ENCODE measurements at places on chromosomes 7 and 10.
A peak's percentile ranks its signal among the peaks of the same experiment; 100 is the strongest.

DNA sequence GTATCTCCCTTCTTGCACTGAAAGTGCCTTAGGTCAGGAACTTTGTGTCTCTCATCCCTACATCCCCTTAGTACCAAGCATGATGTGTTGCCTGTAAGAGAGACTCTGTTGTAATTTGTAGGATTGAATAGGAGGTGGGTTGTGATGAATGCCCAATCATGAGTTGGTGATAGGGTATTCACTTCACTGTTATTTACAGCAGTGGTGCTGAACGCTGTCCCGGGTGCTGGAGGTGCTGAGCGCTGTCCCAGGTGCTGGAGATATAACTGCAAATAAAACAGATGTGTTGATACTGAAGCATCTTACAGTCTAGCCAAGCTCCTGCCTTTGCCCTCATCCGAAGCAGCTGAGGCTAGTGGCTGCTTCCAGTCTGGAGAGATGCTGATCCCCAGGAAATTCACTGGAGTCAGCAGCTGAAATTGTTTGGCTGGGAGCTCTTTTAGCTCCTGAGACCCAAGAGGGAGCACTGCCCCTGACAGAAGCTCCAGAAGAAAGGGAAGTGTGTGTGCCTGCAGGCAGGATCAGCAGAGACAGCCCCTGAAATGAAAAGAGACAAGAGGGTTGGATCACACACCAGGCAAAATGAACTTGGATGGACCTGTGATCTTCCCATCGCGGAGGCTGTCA lies 183.4 kb downstream of the SORCS3 start:
- DNase-seq = peak; percentile 2

DNA sequence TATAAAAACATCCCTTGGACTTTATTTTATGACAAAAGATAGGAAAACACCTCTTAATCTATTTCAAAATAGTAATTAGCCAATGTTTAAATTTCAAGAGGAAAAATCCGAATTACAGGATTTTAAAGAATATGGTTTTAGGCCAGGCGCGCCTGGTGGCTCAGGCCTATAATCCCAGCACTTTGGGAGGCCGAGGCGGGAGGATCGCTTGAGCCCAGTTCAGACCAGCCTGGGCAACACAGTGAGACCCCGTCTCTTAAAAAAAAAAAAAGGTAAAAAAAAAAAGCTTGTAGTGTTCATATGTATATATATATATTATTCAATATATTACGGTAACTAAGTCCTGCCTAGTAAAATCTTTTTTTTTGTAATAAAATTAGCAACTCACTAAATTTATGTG lies 1.4 kb downstream of the BNIP3 start:
- no peak for DNase-seq

GRCh38 chr10:100793055-100793454 lies 47.7 kb downstream of the PAX2 start:
- DNase-seq = no peak

DNA sequence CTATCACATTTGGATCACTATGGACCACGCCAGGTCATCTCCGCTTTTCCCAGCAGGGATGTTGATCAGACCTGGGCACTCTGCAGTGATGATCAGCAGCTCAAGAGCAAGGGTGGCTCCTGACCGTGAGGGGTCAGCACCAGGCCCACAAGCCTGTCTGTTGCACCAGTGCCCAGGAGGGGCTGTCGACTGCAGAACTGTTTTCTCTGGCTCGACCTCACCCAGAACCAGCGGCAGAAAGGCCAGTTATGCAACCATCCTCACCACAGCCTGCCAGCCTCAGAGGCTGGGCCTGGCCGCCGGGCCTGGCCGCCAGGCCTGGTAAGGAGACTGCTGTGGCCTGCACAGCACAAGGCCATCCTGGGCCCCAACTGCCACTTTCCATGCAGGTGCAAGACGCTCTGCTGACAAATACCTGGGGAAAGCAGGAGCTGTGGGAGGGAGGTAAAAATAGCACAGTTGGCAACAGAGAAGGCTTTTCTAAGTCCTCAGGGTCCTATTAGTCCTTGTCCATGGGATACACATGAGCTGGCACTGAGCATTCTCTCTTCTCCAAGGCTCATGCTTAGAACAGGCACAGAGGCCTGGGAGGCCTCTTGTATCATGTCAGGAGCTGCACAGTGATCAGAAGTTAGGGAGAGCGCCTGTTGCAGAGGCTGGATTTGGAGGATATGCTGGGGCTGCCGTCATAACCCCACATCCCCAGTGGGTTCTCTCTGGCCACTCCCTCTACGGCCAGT lies 17.5 kb downstream of the KCNMA1 start:
- DNase-seq = no peak

DNA sequence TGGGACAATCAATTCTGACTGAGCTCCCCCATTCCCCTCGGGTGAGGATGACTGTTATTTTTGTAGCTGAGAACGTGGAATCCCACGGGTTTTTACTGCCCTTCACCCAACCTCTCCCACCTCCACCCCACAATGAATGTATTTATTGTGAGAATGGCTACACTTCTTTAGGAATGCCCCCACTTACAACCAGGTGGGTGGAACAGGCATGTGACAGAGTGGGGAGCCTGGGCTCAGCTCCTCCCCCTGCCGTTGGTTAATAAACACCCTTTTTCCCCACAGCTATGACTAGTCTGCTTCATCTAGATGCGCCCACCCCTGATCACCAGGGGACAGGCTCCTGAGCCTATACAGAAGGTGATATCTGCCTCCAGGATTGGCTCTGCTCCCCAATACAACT lies 2.0 kb downstream of the MRPL43 start:
- DNase-seq = no peak

- no peak for DNase-seq
Measured at GRCh38 chr7:27388561-27388960, 146.0 kb downstream of the EVX1 start.

GRCh38 chr10:51288511-51288910 lies 214.2 kb downstream of the PRKG1 start:
- DNase-seq = no peak

GRCh38 chr7:77184990-77185389 lies 14.6 kb downstream of the FGL2 start:
- DNase-seq = no peak

GRCh38 chr10:17428351-17429097 lies 25.9 kb downstream of the ST8SIA6 start:
- no peak for DNase-seq
